ENCODE measurements at places on chromosomes 5 and 9.

DNA sequence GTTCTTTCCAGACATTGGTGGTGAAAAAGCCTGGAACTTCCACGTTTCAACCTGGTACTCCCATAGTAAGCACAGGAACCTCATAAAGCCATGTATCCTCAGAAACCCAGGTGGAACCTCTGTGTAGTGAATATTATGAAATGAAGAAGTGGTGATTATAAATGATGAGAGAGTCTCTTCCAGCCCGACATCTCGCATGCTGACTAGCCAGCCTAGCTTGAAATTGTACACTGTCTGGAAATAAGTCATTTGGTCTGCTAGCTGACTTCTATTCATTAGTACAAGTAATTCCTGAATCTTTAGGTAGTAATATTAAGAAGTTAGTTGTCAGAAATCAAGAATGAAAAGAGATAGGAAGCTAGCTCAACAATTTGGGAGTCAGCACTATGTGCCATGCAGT is 203.3 kb downstream of the CWC27 start:
- DNase-seq = no peak

DNA sequence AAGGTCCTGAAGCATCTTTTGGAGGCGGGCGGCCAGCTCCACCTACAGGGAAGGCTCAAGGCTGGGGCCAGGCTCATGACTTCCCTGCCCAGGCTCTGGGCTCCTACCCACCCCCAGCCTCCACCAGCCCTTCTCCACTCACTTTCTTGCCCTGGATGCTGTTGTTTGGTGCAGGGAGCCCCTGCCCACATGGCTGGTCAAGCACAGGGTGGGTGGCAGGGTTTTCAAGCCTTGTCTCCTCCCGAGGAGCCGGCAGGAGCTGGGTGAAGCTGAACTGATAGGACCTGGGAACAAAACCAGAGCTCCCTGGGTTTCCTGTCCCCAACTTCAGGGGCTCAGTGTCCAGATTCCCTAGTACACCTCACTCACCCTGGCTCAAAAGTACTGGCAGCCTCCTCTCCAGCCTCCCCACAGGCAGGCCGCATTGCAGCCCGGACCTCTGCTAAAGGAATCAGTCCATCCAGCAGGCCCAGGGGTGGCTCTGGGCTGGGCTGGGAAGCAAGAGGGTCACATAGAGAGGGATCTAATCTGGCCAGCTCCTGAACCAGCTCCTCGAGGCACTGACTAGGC is 6.9 kb downstream of the SHROOM1 start:
- no peak for DNase-seq

DNA sequence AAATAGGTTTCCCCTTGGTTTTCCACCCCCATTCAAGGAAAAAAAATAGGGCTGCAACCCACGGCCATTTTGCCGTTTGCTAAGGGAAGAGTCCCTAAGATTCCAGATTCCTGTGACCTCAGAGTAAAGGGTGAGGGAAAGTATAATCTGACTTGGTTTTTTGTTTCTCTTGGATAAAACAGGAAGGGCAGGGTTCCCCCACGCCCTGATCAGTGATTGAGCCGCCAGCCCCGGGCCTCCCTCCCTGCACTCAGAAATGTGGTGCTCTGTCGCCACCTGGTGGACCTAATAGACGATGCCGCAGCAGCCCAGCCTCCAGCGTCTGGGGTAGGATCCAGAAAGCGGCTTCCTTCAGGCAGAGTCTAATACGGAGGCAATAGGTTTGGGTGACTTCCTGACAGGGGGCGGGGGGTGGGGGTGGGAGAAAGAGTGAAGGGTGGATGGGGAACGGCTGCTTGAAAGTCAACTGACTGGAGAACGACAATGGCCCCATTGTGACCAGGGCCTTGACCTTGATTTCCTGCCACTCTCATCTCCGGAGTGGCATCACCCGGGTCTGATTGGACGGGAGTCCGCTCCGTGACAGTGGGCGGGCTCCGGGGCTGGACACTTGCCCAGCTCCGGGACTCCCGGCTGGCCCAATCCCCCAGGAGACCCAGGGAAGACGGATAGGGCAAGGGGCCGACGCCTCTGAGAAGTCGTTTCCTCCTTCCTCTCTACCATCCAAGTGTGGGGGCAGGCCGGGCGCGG is 17.8 kb upstream of the CYSTM1 start:
- DNase-seq = peak; percentile 87

- DNase-seq = no peak
Measured at GRCh38 chr9:8732367-8733075, 932.9 kb upstream of the DMAC1 start.

GRCh38 chr5:39169081-39169480 is 50.3 kb downstream of the FYB1 start:
- DNase-seq = no peak

- DNase-seq = no peak
Measured at GRCh38 chr9:131629825-131630204, 84.5 kb downstream of the PRRT1B start.

- no peak for DNase-seq
Measured at GRCh38 chr9:110081395-110081794, 126.6 kb downstream of the C9orf152 start.

DNA sequence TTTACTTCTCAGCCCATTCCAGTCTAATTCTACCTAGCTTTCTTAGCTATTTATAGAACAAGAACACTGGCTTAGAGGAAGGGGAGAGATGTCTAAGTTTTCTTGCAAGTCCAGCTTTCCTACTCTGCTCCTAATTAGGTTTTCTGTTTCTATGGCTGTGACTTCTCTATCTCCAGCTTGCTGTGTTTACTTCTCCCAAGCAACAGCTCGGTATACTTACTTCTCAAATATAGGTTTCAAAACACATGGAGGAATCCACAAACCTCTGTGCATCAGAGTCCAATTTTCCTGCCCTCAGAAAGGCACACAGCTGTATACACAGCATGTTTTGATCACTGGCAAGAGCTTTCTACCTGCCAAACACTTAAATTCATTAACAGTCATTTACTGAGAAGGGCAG is 17.4 kb upstream of the HMGCR start:
- no peak for DNase-seq
